ENCODE measurements at places on chromosomes 4 and X.

DNA sequence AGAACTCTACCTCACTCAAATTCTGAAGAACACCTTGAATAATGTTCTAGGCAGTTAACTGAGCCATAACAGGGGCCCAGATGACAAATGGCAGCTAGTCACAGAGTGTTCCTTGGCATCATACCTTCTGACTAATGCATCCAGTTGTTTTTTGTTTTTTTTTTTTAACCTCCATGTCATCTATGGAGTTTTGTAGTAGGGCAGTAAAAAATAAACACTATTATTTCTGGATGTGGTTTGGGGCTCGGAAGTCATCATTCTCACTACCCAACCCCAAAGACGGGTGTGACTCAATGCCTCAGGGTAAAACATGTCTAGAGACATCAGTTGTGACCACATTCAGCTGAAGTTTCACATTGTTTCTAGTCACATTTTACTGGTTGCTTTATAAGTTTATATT lies 31.2 kb upstream of the MCF2 start:
- no peak for DNase-seq

DNA sequence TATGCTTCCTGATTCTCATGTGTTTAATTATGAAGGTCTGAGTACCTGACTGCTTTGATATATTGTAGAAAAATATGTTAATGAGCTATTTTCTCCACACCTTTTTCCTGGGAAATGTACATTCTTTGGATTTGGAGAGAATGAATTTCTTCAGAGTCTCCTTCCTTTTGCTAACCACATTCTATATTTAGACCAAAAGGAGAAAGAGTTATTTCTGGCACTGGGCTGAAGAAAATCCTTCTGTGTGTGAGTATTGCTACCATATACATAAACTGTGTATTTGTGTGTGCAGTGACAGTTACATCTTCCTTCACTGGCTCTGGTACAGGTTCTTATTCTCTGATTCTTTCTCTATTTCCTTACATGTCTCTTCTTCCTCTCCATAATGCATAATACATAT lies 44.5 kb upstream of the PGRMC2 start:
- DNase-seq: no peak

DNA sequence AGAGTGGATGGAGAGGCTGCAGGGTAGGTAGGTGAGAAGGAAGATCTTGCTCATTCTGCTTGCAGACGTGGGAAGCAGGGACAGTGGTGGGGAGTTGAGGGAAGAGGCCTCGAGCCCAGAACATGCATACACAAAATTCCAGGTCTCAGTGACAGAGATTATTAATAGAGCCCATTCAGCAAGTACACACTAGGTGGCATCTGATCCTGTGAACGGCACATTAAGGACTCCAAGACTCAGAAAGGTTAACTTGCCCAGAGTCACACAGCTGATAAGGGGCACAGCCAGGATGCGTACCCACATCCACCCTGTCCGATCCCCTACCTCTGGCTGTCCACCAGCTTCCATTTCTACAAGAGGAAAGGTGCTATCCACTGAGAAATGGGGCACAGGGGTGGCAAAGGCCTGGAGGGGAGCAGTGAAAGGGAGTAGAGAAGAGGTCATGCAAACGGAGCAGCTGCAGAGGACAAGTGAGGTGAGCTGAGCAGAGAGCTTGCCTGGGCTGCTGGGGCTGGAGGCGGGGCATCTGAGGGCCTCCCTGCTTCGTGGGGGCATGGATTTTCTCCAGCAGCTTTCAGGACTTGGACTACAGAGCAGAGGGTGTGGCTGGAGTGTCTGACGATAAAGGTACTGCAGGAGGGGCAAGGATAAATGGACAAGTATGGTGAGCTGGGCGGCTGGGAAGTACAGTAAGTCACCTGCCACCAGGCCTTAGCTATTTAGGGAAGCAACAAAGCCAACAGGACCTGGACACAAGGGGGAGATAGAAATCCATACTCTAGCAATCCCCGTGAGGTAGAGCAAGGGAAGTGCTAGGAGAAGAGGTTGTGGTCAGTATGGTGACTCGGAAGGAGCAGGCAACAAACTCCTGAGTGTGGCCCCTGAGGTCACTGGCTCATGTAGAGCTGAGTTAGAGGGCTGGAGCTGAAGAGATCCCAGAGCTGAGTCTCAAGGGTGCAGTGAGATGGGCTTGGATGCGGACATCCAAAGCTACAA lies 11.2 kb downstream of the IDS start:
- DNase-seq: no peak

- no peak for DNase-seq
Measured at GRCh38 chrX:119398587-119398973, 556 bp upstream of the SLC25A43 start.

- peak; percentile 22 for DNase-seq
Measured at GRCh38 chrX:14095702-14096101, 66.0 kb upstream of the GEMIN8 start.

GRCh38 chrX:35166023-35166422 lies 223.4 kb downstream of the FAM47B start:
- DNase-seq: no peak

DNA sequence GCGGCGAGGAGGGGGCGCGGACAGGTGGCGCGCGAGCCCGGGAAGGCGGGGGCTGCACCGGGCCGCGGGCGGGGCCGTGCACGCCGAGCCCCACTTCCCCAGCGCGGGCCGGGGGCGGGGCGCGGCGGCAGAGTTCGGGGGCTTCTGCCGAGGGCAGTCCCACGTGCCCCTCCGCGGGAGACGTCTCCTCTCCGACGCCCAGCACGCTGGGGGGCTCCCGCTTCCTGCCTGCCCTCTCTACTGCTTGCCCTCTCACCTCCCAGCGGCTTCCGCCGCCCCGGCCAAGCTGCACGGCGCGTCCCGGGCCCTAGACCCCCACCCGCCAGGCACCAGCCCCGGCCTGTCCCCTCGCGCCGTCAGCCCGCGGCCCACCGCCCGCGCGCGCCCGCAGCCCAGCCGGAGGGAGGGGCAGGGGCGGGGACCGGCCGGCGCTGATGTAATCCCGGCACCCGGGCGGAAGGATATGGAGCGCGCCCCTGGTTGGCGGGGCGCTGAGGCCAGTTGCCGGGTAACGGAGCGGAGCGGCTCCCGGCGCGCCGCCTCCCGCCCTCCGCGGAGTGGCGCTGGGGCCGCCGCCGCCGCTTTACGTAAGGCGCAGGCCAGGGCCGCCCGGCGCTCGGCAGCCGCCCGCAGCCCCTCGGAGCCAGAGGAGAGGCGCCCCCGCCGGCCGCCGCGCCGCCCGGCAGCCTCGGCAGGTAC lies at the start of gene KIAA0232:
KIAA0232 (plus strand) TSS at position 581 of the 699 bp plus-strand sequence. CDS start 41,727 bp downstream, outside the sequence.
- DNase-seq: peak; percentile 86

DNA sequence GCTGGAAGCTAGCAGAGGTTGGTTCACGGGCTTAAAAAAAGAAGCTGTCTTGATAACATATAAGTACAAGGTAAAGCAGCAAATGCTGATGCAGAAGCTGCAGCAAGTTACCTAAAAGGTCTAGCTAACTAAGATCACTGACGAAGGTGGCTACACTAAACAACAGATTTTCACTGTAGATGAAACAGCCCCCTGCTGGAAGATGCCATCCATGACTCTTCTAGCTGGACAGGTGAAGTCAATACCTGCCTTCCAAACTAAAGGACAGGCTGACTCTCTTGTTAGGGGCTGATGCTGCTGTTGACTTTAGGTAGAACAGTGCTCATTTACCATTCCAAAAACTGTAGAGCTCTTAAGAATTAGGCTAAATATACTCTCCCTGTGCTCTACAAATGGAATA lies 99.5 kb downstream of the FBXW7 start:
- DNase-seq: no peak

Data from CD4-positive, alpha-beta T cell treated with Interleukin-6 at 100 ng/mL for 8 hours (primary cell).